Mucosa of descending colon (tissue), 3 donors: ENCODE measurements at places on chromosomes 11 and 22. TPM values are rescaled to one million over a fixed set of nuclear protein-coding genes. Genes with fewer than 3 reads are reported as not detected.

TSKU gene
- total RNA-seq: 42.9 TPM

TPH1 gene
- total RNA-seq: 10.7 TPM

OR5M11 gene
- not detected for total RNA-seq

MUC5AC gene
- total RNA-seq: not detected

CHRM4 gene
- 6.0 TPM for total RNA-seq

MAPK8IP2 gene
- total RNA-seq: 0.63 TPM

PTPRCAP gene
- total RNA-seq: 10.0 TPM
